ENCODE measurements at places on chromosomes 16 and 17.

DNA sequence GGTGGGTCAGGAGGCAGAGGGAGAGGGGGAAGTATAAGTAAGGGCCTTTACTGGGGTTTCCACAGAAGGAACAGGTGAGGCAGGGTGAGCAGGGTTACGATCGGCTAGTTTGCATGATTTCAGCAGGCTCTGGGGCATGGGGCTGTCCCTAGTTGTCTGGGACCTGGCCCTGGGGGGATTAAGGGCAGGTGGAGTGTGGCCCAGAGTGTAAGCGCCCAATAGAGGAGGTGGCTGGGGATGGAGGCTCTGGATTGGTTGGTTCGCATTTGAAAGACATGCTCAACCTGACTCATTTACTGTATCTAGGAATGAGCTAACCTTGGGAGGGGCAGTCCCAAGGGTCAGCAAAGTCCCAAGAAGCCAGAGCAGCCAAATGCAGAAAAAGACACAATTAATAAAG is 230.3 kb downstream of the MAP2K4 start:
- no peak for DNase-seq

GRCh38 chr17:48719642-48720265 is 2.6 kb downstream of the PRAC1 start:
- no peak for DNase-seq

- no peak for DNase-seq
Observed at GRCh38 chr17:80497726-80498241, 21.4 kb upstream of the NPTX1 start.

DNA sequence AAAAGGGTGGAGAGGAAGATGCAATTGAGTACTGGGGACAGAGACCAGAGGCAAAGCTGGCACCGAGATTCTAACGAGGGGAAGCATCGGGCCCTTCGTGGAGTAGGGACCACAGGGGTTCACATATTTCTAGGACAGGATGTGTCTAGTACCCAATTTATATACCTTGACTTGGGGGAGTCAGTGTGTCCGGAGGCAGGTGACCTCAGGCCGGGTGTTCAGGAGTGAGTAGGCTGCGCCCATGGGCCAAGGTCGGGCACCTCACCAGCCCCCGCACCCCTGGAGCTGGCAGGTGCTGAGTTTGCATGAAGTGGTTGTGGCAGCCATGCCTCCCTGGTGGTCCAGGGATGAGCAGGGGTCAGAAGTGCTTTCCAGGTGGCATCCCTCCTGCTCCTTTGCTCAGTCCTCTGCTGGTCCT is 8.6 kb upstream of the NXPH3 start:
- no peak for DNase-seq

- no peak for DNase-seq
Observed at GRCh38 chr17:50657627-50658026, 22.9 kb downstream of the ABCC3 start.

- DNase-seq, result no peak
Observed at GRCh38 chr17:7328840-7329373, at the start of gene NEURL4. Gene NEURL4 (minus strand): TSS chr17:7329335. CDS start chr17:7329312, 23 bp downstream.

DNA sequence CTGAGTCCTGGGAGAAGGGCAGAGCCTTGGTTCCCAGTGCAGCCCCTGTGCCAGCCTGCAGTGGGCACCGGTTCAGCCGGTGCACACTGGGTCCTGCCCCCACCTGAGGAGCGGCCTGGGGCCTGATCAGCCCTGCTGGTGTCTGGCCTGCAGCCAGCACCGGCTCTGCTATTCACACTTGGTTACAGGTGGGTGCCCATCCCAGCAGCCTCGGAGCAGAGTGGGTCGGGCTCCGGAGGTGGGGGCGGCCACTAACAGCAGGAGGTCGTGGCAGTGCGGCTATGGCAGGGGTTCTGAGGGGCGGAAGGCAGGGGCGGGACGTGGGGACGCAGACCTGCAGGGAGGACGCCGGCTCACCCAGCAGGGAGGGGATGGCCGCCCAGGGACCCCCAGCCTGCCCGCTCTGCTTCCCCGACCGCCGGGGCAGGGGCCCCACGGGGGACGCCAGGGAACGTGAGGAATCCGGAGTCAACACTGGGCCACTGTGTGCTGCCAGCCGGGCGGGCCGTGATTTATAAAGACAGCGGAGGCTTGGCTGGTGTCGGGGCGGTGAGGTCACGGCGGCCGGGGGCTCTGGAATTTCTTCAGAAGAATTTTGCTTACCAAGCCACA is 20.3 kb downstream of the METRNL start:
- DNase-seq, result no peak
